ENCODE measurements at places on chromosomes 11 and 22.

DNA sequence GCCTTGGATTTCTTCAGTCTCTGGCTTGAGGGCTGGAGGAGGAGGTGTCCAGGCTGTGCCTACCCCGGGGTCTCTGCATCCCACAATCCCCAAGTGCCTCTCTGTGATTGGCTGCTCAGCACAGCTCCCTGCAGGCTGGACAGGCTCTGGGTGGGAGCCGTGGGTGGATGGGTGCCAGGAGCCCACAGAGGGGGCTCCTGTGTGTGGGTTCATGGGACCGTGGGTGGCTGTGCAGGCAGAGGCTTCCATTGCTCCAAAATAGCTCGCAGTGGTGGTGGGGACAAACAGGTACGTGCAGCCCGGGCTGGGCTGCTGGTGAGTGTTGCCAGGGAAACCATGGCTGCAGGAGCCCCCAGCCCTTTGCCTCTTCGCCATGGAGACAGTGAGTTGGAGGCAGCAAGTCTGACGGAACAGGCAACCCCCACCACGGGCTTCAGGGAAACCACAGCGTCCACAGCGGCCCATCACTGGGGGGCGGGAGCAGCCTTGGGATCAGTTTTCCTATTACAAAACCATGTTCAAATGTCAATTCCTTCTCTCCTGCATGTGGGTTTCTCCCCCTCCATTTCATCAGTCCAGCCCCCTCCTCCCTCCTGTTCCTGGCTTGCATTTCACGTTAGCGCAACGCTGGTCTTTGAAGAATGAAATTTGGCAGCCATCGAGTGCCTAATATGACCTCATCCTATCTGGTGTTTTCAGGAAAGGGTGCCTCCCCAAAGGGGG, 155.2 kb downstream of the TRIM29 start:
- DNase-seq: no peak

DNA sequence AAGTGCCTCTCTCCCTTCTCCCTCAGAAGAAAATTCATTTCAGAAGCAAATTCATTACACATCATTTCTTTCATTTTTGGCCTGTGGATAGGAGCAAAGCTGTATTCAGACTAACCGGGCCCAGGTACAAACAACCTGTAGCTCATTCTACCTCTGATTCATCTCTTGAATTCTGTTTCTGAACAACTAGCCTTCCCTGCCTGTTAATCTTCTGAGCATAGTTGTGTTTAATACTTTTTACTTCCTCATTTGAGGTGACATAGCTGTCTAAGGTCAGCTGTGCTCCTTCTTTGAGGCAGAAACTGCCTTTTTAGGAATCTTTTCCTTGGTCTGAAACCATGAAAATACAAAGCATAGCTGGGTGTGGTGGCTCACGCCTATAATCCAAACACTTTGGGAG, 12.6 kb upstream of the IL18BP start:
- DNase-seq: no peak

- DNase-seq: no peak
Observed at GRCh38 chr11:93517041-93517440, 26.1 kb downstream of the SMCO4 start.

DNA sequence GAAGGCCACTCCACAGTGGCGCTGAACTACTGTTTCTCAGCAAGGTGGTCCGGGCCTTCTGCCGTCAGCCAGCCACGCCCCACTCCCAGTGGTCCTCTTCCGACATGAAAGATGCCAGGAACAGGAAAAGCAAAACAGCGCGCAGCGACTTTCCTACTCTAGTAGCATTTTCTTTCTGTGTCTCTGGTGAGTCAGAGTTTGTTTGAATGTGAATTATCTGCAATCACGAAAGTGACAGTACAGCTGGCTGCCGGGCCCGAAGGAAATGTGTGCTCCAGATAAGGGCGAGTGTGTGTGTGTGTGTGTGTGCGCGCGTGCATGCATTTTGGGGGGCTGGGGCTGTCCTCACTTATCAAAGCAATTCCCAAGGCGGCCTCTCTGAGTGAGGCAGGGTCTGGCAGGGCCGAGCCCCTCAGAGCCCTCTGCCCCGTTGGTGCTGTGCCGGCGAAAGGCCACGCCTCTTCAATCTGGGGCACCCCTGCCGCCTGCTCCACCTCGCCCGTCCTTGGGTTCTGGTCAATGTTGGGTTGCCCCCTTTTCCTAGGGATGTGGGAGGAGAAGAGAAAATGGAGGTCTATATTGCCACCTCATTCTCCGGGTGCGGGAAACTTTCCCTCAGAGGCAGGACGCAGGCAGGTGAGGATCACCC, 288.5 kb downstream of the KIRREL3 start:
- DNase-seq: no peak

- no peak for DNase-seq
Observed at GRCh38 chr11:11374358-11375148, 21.5 kb upstream of the CSNK2A3 start.
